ENCODE measurements at places on chromosomes 7 and 10.

DNA sequence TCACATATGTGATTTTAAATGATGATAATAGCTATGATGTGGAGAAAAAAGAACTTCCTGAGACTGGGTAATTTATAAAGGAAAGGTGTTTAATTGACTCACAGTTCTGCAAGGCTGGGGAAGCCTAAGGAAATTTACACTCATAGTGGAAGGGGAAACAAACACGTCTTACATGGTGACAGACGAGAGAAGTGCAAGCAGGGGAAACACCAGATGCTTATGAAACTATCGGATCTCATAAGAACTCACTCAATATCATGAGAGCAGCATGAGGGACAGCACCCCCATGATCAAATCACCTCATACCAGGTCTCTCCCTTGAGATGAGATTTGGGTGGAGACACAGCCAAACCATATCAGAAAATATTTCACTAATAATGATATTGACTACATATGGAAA lies 4.1 kb upstream of the LIPN start:
- DNase-seq = no peak

GRCh38 chr10:118115701-118116100 lies 69.0 kb upstream of the RAB11FIP2 start:
- no peak for DNase-seq

DNA sequence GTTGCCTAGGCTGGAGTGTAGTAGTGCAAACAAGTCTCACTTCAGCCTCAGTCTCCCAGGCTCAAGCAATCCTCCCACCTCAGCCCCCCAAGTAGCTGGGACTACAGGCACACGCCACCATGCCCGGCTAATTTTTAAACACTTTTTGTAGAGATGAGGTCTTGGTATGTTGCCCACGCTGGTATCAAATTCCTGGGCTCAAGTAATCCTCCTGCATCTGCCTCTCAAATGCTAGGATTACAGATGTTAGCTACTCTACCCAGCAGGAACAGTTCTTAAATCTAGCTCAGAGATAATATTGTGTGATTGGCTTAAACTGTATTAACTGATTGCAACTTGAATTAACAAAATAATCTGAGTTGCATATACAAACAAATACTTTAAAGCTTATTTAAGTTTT lies 82.9 kb downstream of the CDK14 start:
- DNase-seq = no peak

- no peak for DNase-seq
These were observed 425.9 kb upstream of the GHITM start for GRCh38 chr10:83713423-83713822.

- DNase-seq = no peak
These were observed 15.5 kb upstream of the SP4 start for GRCh38 chr7:21412410-21412851.

GRCh38 chr7:77944183-77945182 lies 145.9 kb downstream of the PHTF2 start:
- DNase-seq = no peak

DNA sequence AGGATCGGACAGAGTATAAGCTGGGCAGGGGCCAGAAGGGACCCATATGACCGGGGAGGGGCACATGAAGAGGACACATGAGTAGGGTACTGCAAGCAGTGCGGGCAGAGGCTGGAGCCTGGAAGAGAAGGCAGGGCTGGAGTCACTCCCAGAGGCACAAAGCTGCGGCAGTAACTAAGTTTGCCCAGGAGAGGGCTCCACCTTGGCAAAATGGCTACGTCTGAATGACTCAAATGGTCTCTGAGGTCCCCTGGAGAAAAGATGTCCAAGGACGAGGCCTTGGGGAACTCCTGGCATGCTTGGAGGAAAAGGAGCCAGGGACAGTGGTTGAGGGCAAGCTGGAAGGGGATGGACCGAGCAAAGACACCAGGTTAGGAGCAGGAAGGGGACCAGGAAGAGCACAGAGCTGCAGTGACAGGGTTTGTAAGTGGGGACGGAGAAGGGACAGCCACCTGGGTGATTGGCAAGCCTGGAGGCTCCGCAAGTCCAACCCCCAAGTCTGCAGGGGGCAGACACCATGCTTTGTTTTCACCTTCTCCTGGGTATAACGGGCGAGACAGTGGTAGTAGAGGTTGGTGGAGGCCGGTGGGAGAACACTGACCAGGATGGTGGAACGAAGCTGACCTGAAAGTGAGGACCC lies 43.1 kb upstream of the LBX1 start:
- peak; percentile 35 for DNase-seq

DNA sequence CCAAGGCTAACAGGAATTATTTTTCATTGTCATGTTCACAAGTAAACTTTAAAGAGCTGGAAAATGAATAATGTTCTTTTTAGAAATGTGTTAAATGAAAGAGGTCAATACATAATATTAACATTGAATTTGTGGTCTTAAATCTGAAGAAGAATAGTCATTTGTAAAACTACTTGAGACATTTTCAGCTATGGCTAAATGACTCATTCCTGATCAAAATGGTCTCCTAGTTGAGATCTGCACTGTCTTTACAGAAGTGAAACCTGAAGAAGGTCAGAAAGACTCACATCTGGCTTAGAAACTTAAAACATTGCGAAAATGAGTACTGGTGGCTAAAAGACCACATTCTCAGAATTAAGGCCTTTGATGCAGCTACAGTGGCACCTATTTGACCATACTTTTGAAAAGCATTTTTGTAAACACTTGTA lies 5.9 kb downstream of the PIK3CG start:
- DNase-seq = no peak

- DNase-seq = no peak
These were observed 85.8 kb upstream of the GPR22 start for GRCh38 chr7:107384025-107384424.

DNA sequence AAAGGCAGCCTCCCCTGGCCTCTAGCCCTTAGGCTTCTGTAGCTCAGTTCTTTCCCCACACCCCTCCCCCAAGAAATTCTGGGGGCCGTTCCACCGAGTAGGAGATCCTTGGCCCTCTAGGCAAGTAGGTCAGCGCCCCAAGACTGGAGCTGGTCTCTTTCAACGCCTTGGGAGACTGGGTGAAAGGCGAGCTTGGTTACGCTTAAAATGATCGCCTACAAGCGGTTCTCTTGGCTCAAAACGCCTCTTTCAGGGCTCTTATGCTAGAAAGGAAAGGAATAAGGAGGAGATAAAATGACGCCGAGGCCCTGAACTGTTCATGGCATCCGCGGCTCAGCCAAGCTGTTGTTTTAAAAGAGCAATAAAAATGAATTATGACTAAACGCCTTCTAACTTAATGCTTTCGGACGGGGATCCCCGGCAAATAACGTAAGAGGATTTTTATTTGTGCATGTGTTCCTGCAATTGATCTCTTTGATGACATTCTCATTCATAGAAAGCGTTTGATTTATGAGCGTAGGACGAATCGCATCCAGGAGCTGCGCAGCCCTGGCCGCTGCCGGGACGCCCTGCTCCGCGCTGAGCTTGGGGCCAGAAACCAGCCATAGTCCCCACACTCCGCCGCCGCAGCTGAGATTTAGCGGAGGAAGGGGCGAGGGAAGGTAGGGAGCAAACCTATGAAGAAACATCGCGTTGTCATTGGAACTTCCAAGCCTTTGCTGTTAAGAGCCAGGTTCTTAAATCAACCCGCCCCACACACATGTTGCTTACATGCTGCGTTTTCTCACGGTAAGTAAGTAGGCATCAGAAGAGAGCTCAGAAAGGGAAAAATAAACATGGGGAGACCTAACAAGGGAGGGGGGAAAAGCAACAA lies 3.0 kb upstream of the HOXA1 start:
- DNase-seq = no peak

GRCh38 chr7:1301054-1301881 lies 68.6 kb downstream of the UNCX start:
- no peak for DNase-seq

DNA sequence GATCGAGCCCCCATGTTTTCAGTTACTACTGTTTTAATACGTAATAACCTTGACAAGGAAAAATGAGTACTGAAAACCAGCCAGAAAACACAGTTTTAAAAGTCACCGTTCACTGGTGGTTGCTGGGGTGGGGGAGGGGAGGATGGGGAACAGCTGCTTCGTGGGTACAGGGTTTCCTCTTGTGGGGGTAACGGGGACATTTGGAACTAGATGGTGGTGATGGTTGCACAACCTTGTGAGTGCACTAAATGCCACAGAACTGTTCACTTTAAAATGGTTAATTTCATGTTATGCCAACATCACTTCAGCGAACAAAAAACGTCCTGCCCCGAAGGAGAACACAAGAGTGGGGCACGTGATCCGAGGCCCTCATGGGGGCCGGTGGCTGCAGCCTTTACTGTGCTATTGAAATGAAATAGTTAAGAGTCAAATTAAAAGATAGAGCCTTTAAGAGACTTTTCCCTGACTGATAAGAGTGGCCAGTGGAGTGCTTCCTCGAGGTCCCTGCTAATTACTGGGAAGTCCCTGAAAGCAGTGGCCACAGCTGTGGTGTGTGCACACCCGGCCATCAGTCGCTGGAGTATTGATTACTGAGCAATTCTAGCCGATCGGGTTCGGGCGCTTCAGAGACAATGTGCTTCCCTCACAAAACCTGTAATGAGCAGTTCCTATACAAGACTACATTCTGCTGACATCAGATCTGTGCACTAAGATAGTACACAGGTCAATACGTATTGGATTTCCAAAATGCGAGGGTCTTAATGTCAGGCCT lies 80.3 kb downstream of the EBF3 start:
- no peak for DNase-seq

- DNase-seq = no peak
These were observed 103.0 kb upstream of the ANLN start for GRCh38 chr7:36286688-36287087.

GRCh38 chr10:90179696-90180407 lies 478.5 kb downstream of the KIF20B start:
- DNase-seq = no peak

- no peak for DNase-seq
These were observed 24.3 kb downstream of the SLC29A3 start for GRCh38 chr10:71343392-71343773.

- no peak for DNase-seq
These were observed 204.7 kb downstream of the TAX1BP1 start for GRCh38 chr7:27944643-27945042.

Data from activated CD4-positive, CD25-positive, alpha-beta regulatory T cell (primary cell).